ENCODE measurements at places on chromosomes 3 and 15.

DNA sequence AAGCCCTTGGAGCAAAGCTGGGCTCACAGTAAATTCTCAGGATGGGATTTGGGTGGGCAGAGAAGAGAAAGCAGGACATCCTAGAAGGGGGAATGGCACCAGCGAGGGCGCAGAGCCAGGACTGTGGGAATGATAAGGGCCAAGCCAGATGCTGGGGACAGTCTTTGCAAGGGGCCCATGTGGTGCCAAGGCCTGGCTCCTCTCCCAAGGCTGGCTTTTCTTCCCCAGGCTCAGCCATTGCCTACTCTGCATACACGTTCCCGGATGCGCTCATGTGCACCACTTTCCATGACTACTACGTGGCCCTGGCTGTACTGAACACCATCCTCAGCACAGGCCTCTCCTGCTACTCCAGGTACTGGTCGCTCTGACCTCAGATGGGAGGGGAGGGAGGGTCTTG is 24.7 kb upstream of the KIF23 start:
- DNase-seq: no peak

GRCh38 chr3:112384769-112385168 is 51.8 kb downstream of the CD200 start:
- DNase-seq: no peak

- no peak for DNase-seq
Measured at GRCh38 chr15:77993374-77993911, 84.1 kb downstream of the TBC1D2B start.

GRCh38 chr15:65558336-65558735 is 28.1 kb downstream of the HACD3 start:
- no peak for DNase-seq

DNA sequence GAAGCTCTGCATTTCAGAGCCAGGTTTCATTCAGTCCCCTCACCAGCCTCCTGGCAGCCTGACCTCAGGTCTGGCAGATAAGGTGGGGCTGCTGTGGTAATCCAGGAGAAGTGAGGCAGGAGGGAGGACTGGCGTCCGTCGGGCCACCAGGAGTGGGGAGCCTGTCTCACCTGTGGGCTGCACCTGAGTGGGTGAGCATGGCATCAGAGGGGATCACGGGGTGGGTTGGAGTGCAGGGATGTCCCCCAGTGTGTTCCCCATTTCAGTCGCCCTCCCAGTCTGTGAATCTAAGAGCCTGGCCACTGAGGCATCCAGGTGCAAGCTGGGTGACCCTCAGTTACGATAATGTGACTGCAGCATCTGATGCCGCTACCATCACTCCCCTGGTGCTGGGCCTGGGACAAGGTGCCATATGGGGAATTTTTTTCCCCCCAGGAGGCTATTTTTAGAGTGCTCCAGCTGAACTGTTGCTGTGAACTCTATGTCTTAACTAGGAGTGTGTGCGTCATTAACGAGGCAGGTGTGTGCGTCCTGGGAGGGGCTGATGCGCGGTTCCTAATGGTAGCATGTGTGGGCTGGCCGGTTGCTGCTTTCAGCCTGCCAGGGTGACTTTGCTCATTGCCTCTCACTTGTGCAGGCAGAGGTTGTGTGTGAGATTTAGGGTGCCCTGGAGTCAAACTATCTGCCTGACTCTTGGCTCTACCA is 165.2 kb downstream of the SLCO3A1 start:
- peak; percentile 9 for DNase-seq

DNA sequence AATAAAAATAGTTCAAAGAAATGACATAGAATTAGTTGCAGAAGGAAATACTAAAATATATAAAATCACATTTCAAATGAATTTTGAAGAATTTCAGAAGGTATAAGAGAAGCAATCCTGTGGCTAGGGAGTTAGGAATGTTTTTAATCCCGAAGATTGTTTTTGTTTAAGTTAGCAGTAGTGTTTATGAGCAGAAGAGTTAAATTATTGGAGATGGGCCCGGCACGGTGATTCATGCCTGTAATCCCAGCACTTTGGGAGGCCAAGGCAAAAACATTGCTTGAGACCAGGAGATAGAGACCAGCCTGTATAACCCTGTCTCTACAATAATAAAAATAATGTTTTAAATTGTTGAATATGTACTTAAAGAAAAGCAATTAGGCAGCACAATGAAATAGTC is 432.5 kb downstream of the MFSD1 start:
- no peak for DNase-seq

DNA sequence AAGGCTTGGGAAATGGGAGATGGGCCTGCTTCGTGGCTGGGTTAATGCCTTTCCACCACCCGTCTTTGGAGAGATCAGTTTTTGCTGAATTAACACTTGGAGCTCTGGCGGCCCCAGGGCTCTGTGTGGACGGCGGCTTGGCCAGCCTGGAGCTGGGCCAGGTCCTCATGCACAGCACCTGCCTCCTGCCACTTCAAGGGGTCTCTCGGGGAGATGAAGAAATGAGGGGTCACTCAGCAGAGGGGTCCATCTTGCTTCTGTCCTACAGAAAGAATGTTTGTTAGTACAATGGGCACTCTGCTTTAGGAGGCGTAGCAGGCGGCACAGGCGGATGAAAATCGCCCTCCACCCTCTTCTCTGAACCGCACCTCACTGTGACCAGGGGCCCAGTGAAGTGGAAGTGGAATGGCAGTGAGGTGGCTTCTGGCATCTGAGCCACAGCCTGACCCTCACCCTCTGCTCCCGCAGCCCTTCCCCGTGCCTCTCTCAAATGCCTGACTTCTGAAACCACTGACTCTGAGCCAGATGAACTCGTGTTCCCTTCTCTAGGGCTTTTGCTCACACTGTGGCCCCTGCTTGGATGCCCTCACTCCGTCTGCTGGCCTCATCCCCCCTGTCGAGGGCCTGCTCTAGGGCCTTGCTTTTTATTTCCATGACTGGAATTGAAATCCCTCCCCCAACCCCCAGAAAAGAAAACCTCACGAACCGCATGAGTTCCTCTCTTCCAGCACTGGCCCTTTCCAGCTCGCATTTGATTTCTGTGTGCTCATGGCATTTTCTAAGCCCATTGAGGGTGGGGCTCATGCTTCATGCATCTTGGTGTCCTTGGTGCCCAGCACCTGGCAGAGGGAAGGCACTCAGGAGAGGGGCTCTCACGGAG is 42.2 kb downstream of the CHDH start:
- DNase-seq: no peak

GRCh38 chr3:62686503-62687294 is 188.5 kb downstream of the CADPS start:
- DNase-seq: no peak
